Activated CD4-positive, alpha-beta memory T cell treated with anti-CD3 and anti-CD28 coated beads for 36 hours (primary cell): ENCODE measurements at places on chromosomes 13 and 19. TPM values are rescaled to one million over a fixed set of nuclear protein-coding genes. Genes with fewer than 3 reads are reported as not detected.
A peak's percentile ranks its signal among the peaks of the same experiment; 100 is the strongest.

DNA sequence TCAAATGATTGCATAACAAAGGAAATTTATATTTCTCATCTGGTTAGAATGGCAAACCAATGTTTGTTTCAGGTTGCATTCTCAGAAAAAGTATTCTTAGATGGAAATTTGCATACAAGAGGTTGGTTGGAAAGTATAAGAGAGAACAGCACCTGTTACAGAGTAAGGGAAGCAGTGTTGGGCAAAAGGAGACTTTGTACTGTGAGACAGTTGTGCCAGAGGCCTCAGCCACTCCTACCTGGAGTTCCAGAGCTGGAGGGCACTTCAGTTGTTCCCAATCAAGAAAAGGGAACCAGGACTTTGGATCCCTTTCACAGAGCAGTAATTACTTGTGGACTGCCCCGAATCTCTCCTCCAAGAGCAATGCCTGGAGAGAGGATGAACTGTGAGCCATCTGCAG, 81.8 kb downstream of the SPRY2 start:
- no peak for DNase-seq

- DNase-seq = no peak
Observed at GRCh38 chr13:89066868-89067466, 1395.8 kb downstream of the SLITRK5 start.

DNA sequence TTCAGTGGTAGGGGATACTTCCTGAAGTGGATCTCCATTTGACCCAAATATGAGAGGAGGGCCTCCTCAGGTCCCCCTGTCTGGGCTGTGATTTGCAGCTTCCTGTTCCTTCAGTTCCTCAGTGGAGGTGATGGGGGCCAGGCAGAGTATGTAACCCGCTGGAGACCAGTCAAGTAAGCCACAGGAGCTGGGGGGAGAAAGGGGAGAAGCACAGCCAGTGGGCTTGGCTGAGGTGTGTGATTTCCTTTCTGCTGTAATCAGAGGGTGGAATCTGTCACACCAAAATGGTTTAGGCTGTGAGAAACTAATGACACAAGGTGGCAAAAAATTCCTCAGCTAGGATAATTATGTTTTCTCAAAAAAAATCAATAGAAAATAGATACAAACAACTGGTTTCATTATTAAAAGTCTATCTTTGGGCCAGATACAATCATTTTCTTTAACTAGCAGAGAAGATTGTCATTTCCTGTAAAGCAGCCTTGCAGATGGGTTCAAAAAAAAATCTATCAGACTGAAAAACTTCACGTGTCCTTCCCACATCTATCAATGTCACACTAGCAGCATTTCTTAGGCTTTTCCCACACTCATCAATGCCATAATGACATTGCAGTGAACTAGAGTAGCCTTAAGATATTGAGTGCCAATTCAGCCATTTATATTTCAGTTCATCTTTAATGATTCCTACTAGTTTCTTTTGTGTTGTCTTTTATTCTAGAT, 1660.3 kb downstream of the EFNB2 start:
- DNase-seq = no peak

DNA sequence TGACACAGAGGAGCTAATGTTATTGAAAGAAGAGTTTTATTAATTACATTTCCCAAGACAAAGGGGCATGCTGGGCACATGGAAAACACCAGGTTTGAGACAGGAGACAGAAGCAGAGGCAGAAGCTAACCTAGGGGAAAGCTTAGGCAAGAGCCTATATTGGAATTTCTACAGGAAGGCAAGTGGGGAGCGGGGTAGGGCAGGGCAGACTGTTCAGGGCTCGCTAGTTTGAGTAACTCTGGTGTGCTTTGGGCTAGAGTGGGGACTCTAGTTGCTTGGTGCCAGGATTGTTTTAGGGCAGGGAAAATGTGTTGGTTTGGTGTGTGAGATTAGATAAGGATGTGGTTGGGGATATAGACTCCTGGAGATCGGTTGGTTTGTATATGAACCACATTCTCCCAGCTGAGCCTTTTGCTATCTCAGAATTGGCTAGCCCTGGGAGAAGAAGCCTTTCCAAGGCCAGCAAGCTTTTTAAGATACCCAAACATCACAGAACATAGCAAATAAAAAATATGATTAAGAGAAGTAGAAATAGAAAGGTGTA, 8.4 kb upstream of the UFM1 start:
- no peak for DNase-seq

DNA sequence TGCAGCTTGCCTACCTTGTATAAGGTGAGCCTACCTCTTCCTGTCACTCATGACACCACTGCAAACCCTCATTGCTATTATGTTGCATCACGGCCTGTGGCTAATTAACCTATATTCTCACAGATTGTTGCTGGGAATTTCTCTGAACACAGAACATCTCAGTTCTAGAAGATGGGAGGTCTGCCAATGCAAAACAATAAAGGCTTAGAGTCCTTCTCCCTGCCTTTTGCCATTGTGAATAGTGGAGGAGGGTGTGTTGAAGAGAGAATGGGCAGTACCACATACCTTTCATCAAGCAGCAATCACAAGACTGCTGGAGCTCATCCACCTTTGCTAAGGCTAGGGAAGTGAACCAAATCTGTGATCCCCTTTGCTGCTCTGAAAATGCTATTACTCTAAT, 34.4 kb downstream of the WDFY2 start:
- DNase-seq = no peak

DNA sequence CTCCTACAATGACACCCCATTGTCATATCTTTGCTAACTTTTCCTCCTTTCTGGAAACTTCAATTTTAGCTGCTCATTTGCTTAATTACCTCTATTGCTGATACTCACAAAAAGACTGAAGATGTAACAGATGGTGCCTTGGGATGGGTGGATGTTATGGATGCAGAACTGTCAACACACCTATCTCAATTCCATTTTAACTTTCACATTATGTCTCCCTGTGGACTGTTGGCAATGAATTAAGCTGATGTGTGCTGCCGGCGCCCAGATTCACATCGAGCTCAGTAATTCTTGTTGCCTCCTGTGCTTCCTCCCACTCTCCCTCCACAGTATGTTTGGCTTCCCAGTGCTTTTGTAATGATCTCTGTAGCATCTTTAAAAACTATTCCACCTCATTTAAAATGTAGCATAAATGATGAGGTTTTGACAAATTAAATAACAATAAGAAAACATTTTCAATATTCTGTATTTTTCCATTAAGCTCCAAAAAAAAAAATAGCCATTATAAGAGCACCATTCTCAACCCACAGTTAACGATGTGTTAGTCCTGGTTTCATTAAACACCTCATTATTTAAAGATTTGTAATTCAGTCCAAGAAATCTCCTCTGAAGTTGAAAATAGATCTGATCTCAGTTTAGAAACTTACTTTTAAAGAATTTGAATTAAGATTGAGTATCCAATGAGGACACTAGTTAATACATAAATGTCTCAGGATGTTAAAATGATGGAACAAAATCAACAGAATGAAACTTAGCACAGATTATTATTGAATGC, 99.9 kb upstream of the FAM216B start:
- DNase-seq = no peak

DNA sequence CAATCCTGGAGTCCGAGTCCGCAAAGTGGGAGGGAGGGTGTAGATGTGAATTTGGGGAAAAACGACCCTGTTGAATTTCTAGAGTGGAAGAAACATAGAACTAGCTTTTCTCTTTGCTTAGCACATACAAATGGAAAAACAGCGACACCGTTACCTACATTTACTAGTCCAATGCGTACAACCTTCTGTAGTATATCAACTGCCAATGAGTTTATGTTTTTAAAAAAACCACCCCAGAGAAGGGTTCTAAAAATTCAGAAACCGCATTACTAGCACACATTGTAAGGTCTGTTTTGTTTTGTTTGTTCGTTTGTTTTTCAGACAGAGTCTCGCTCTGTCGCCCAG, 332 bp upstream of the SUPT20H start:
- no peak for DNase-seq

DNA sequence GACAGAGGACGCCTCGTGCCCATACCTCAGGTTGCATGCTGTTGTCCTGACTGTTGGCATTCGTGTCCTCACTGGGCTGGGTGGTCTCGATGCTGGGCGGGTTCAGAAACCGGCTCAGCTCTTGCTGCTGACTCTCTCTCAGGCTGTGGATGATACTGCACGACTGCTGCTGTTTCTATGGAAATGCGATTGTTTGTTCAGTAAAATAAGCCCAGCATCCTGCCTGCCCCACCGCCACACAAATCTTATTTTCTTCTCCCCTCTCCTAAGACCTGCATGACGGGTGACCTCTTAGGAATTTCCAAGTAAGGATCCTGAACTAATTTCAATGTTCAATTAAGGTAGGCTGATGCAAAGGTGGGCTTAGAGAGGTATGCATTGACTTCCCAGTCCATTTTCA, 356.5 kb downstream of the NALCN start:
- DNase-seq = no peak

GRCh38 chr13:109088624-109088917, 459.2 kb downstream of the MYO16 start:
- DNase-seq = no peak

DNA sequence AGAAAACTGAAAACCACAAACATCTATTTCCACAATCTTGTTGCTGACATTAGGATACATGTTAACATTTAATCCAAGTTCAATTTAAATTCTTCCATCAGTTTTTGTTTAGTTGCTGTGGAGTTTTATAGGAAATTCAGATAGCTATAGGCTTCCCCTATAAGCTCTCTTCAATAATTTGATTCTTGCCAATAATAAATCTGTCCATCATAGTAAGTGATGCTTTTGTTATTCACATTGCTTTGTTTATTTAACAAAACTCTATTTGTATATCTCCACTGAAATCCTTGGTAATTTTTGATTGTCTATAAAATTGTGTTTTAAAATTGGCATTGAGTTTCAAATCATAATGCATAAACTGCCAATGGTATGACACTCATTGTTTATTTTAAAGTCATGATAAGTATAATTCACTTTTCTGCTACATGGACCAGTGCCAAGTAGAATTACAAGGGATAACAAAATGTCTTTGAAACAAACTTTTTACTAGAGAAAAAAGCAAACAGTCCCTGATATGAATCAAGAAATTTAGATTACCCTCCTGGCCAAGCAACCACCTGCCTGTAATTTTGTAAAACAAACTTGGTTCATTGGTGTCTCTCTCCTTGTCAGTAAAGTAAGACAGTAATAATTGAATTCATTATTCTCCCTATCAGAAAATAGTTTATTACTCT, 577.3 kb upstream of the GPC6 start:
- DNase-seq = no peak

- no peak for DNase-seq
Observed at GRCh38 chr13:51892657-51893056, 30.9 kb downstream of the CCDC70 start.

DNA sequence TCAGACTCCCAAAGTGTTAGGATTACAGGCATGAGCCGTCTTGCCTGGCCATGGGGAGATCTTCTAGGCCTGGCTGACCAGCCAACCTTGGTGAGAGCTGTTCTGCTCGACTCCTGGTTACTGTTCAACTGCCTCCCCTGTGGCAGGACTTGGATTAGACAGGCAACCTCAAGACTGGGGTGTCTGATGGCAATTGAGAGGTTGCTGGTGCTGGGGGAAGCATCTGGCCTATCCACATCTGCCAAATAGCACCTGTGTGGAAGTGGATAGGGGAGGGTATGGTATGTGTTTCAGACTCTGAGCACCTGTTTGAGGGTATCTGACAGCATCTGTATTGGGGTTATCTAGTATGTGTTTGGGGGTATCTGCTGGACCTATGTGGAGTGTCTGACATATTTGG, 44.7 kb downstream of the ARHGEF18 start:
- peak; percentile 16 for DNase-seq

DNA sequence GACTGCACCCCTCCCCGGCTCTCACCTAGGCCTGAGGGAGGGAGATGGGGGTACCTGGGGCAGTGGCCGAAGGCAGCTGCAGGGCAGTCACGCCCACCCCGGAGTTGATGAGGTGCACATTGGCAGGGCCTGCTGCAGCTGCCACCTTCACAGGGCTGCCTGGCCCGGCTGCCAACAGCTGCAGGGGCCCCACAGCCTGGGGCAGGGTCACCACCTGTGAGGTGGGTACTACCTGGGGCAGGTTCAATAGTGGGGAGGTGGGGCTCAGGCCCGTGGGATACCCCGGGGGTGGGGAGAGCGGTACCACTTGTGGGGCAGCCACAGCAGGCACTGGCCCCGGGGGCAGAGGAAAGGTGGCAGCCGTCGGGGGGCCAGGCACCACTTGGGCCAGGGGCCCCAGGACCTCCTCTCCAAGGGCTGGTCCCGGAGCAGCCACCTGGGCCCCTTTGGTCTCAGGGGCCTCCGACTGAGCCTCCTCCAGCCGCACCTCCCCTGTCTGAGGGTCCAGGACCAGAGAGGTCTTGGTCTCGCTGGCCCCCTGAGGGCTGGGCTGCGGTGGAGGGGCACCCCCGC, 2.7 kb downstream of the SIX5 start:
- no peak for DNase-seq

- DNase-seq = no peak
Observed at GRCh38 chr13:112870737-112871287, 98.2 kb upstream of the MCF2L start.

GRCh38 chr13:87798536-87798935, 127.4 kb downstream of the SLITRK5 start:
- no peak for DNase-seq

DNA sequence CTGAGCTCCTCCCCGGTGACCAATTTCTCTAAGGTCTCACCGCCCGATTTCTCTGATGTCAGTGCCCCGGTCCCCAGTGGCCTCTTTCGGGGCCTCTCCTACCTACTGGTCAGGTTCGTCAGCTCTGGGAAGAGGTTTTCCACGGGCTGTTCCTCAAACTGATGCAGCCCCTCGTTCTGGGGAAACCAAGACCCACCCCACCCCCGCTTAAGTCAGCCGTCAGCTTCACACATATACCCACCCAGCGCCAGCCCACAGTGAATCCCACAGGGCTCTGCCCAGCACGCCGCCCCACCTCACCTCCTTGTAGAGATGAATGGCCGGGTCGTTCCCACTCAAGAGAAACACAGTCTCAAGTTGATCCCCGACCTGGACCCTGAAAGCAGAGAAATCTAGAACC, 3.4 kb downstream of the KPTN start:
- DNase-seq = no peak

LILRB5 gene
- total RNA-seq = not detected

WDR88 gene
- not detected for total RNA-seq

SULT2A1 gene
- total RNA-seq = not detected

ZNF700 gene
- 12.9 TPM for total RNA-seq

NBEA gene
- total RNA-seq = 0.29 TPM

KANK3 gene
- 2.9 TPM for total RNA-seq

LNX2 gene
- total RNA-seq = 5.0 TPM

COL5A3 gene
- 2.9 TPM for total RNA-seq

RNASEH2A gene
- 66.8 TPM for total RNA-seq

PCSK4 gene
- total RNA-seq = 1.5 TPM

MAMSTR gene
- 0.76 TPM for total RNA-seq
